ENCODE measurements at places on chromosomes 7 and 10.

GRCh38 chr10:106467506-106467905 is 697.0 kb downstream of the SORCS1 start:
- no peak for DNase-seq

DNA sequence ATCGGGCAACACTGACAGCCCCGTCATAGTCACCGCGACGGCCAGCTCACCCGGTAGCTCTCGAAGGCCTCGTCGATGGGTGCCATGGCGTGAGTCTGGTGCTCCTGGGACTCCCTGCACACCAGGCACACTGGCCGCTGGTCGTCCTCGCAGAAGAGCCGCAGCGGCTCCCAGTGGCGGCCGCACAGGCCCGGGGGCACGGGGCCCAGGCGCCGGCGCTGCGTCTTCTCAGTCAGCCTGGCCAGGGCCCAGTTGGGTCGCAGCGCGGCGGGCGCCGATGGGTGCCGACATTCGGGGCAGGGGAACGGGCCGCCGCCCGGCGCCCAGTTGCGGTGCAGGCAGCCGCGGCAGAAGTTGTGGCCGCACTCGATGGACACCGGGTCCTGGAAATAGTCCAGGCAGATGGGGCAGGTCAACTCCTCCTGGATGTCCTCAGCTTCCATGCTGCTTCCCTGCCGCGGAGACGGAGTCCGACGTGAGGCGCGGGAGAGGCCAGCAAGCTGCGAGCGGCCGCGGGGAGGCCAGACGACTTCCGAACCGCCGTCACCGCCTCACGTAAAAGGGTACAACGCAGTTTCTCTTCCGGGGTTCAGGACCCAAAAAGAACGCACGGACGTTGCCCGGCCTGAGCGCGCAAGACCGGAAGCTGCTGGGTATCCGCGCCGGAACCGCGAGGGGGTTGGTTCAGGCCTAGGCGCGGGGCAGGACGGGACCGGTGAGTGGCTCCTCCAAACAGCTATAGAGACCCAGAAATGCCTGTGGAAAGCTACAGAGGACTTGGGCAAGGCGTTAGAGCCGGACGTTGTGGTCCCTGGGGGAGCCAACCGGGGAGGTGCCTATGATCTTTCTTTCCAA is at the start of gene TRIM4:
Gene TRIM4 (minus strand): TSS at position 572 of the 855 bp plus-strand sequence. CDS start 129 bp downstream, at position 443.
- DNase-seq, result peak; percentile 73

- DNase-seq, result peak; percentile 74
Observed at GRCh38 chr10:11986593-11987216, 55.9 kb downstream of the UPF2 start.

GRCh38 chr10:123475466-123475865 is 190.7 kb upstream of the GPR26 start:
- no peak for DNase-seq

DNA sequence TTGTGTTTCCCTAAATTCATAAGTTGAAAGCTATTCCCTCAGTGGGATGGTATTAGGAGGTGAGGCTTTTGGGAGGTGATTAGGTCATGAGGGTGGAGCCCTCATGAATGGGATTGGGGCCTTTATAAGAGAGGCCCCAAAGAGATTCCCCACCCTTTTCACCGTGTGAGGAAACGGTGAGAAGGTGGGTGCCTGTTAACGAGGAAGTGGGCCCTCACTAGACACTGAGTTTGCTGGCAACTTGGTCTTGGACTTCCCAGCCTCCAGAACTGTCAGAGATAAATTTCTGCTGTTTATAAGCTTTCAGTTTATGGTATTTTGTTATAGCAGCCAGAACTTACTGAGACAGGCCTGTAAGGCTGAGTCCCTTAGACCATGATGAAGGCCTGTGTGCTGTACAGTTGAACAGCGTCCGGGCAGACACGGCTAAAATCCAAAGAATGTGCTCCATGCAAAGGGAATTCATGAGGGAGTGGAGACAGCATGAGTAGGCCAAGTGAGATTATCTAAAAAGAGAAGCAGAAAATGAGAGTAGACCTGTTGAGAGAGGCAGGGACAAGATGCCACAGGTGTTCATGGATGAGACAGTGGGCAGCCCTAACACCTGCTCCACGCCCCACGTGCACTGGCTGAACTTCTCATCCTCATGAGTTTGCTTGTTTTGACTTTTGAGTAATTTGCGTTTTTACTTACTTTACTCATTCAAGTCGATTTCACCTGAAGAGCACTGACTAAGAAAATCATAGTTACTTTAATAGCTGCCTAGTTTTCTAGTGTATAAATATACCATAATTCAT is 66.9 kb upstream of the SFMBT2 start:
- DNase-seq, result no peak

DNA sequence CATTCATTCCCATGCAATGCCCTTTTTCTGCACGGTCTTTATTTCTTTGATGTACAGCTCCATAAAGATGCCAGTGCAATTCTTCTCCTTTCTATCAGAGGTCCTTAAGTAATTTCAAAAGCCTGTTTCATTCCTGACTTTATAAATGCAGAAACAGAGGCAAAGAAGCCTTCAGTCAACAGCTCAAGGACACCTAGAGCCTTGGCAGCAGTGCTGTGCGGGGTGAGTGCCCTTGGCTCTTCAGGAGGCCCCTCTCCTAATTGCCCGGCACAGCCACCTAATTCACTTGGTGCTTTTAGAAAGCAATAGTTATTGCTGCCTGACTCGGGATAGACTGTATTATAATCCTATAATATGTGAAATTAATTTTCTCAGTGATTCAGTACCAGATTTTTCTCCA is 169.6 kb upstream of the KLF6 start:
- DNase-seq, result no peak
